Heart left ventricle (tissue), 16 donors: ENCODE measurements at places on chromosomes 11 and 22.

- DNase-seq = no peak
Measured at GRCh38 chr11:103690356-103690755, 346.1 kb upstream of the DDI1 start.

- DNase-seq = no peak
Measured at GRCh38 chr11:73228268-73229134, 10.4 kb downstream of the P2RY2 start.

DNA sequence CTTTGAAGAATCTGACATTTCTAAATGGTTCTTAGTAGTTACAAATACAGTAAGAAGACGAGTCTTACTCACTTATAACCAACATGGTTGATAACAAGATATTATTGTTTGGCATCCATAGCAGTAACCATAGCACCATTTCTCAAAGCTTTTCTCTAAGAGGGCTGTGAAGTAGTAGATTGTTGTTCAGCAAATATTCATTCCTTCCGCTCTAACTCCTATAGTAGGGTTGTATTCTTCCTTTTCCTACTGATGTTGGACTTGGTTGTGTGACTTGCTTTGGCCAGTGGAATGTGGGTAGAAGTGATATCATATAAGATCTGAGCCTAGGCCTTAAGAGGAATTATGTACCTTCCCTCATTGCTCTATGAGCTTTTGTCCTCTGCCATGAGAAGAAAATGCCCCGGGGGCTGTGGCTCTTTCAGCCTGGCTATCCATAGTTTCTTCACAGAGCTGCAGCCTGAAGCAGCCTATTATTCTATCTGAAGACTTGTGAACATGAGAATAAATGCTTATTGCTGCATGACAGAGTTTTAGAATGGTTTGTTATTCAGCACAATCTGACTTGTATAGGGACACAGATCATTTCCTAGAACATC lies 28.9 kb upstream of the ZBED5 start:
- DNase-seq = no peak

GRCh38 chr22:27088026-27088425 lies 430.6 kb downstream of the MIAT start:
- DNase-seq = no peak

- peak; percentile 90 for DNase-seq
Measured at GRCh38 chr11:45658292-45658991, 7.0 kb downstream of the CHST1 start.

DNA sequence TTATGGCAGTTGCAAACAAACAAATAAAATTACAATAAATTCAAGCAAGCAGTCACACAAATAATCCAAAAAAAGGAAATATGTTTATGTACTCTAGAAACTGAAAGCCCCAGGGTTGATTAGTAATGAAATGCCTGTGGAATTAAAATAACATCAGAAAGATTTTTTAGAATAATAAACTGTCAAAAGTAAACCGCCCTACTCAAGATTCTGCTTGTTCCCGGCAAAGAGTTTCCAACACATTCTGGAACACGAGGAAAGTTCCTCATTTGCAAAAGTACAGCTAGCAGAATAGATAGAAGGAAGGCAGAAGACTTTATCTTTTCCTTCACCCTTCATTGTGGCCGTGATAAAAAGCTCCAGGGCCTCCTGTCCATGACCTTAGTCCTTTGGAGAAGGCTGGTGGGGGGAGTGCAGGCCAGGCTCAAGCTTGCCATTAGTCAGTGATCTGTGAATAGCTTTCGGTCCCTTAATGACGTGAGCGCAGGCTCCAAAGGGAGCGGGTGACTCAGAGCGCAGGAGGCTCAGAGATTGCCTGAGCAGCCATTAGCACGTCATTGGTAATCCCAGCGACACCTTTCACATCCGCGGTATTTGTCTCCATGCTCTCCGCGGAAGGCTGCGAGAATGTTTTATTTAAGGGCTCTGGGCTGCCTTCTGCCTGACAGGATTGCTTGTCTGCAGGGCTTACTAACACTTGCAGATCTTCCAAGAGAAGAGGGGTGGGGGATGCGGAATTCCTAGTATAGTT lies 458.3 kb downstream of the METTL15 start:
- DNase-seq = peak; percentile 80

GRCh38 chr22:21038405-21038804 lies 6.0 kb upstream of the SLC7A4 start:
- no peak for DNase-seq

DNA sequence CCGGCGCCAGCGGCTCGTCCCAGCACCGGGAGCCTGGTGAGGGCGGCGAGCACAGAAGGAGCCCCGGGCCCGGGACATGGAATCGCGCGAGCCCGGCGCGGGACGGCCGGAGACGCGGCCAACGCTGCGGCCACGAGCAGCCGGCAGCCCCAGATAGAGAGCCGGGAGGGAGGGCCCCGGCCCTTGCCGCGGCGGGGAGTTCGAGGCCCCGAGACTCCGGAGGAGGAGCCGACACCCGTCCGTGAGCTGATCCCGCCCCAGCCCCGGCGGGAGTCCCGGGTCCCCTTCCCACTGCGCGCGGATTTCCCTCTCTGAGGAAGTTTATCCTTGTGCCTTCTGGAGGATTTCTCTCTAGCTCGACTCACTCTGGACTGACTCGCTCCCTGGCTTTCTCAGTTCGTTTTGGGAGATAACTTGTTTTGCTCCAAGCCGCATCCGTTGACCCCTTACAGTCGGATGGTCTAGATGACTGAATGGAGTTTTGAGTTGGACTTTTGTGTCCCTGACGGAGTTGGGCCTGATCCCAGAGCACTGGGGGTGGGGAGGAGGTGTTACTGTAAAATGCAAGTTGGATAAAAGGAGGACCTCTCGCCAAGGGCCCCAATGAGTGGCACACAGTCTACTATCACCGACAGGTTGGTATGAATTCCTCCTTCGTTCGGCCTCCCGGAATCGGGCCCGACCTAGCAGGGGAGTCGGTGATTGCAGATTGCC lies 585 bp downstream of the ARHGEF12 start:
- DNase-seq = peak; percentile 55

DNA sequence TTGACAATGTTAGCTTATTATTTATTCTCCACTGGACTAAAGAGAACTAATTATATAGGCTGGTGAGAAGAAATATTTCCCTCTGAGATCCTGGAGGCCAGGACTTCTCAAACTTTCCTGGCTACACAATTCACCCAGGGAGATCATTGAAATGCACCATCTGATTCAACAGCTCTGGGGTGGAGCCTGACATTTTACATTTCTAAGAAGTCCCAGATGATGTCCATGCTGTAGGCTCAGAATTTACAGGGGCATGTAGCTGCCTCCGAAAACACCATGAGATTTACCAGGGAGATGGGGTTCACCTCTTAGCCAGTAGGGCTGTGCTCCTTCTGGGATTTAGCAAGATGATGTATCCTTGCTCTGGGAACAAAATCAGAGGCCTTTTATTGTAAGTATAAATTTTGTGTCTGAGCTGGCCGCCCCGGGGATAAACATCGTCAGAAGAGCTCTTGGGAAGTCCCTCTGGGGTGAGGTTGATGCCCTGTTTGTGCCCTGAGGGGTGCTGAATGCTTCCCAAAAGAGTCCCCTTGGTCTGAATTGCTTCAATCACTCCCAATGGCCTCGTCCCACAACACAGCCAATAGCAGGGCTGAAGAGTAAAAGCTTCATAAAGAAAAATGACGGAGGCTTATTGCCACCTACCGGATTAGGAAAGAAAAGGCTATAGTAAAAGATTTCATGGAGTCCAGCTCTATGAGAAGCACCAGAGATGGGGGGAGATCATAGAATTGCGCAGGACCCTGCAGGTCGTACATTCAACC lies 33.4 kb upstream of the API5 start:
- no peak for DNase-seq

DNA sequence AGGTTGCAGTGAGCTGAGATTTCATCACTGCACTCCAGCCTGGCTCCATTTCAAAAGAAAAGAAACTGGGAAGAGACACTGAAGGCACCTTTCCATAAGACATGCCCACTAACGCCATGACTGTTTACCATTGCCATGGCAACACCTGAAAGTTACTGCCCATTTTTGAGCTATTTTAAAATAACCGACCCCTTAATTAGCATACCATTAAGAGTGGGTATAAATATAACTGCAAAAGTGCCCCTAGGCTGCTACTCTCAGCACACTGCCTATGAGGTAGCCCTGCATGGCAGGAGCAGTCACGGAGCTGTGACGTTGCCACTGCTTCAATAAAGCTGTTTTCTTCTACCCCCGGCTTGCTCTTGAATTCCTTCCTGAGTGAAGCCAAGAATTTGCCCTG lies 9.9 kb upstream of the RNASEH2C start:
- no peak for DNase-seq

- peak; percentile 91 for DNase-seq
Measured at GRCh38 chr11:57778318-57779037, 16.9 kb downstream of the CTNND1 start.

- DNase-seq = no peak
Measured at GRCh38 chr22:24584166-24584790, 8.6 kb downstream of the LRRC75B start.

GRCh38 chr11:15744693-15745092 lies 611.7 kb downstream of the SOX6 start:
- DNase-seq = no peak

- no peak for DNase-seq
Measured at GRCh38 chr22:35630387-35630793, 13.3 kb upstream of the MB start.

DNA sequence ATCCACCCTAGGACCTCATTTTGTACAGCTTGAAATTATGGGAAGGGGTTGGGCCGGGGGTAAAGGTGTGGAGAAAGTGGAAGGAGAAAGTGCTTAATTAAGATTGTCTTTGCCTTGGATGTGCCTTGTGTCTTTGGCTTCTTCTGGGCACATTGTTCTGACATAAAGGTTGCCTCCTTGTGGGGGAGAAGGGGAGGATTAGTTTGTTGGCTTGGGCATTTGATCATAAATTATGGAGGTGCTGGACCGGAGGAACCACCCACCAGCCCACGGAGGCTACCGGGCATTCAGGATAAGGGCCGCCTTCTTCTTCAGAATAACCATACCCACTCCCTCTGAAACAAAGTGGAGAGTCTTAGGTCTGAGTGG lies 1.3 kb downstream of the PAFAH1B2 start:
- no peak for DNase-seq

GRCh38 chr11:125093502-125093901 lies 17.9 kb downstream of the TMEM218 start:
- no peak for DNase-seq

GRCh38 chr11:7846003-7846402 lies 49.3 kb upstream of the OR5P2 start:
- no peak for DNase-seq

- DNase-seq = peak; percentile 78
Measured at GRCh38 chr22:35921777-35922176, 106.8 kb downstream of the RBFOX2 start.

- DNase-seq = no peak
Measured at GRCh38 chr11:34558673-34559072, 45.1 kb upstream of the ELF5 start.

DNA sequence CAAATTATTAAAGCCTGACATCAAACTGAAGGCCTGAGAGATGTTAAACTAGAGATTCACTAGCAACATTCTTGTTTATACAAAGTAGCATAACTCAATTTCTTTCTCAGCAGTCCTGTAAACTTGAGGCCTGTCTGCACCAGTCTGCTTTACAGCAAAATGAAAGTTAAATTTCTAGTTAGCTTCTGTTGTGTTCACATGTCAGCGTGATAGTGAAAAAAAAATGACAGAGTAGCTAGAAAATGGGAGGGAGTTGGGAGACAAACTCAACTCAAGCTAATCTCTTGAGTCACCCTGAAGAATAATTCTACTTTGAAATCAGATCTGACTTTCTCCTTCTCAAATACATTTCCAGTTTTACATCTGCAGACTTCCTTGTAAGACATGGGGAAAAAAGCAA lies 6.5 kb downstream of the RBFOX2 start:
- DNase-seq = no peak

- DNase-seq = peak; percentile 90
Measured at GRCh38 chr11:64759722-64760719, at the start of gene PYGM. PYGM (minus strand) TSS chr11:64759974; CDS start chr11:64759898, 76 bp downstream.

- no peak for DNase-seq
Measured at GRCh38 chr11:7907121-7907520, 23.9 kb downstream of the OR10A6 start.

GRCh38 chr11:123450623-123451022 lies 20.6 kb downstream of the GRAMD1B start:
- peak; percentile 23 for DNase-seq

GRCh38 chr11:65425971-65426838 lies 3.6 kb downstream of the NEAT1 start:
- peak; percentile 12 for DNase-seq

DNA sequence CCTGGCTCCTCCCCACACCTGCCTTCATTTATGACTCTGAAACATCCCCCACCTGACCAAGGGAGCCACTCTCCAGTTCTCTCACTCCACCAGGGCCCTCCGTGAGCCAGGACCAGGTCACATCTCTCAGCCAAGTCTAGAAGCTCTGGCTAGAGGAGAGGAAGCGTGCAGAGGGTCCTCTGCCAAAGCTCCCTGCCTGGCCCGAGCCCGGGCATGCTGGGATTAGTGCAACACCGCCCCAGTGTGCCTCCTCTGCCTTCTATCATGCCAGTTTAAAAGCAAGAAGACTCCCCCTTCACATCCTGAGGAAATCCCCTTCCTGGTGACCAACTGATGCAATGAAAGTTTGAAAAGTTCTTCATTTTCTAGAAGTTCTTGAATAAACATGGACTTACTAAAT lies 23.5 kb downstream of the TP53AIP1 start:
- no peak for DNase-seq

GRCh38 chr11:43747130-43747802 lies 66.7 kb downstream of the HSD17B12 start:
- no peak for DNase-seq

- DNase-seq = no peak
Measured at GRCh38 chr11:769887-770641, 7.2 kb downstream of the GATD1 start.

DNA sequence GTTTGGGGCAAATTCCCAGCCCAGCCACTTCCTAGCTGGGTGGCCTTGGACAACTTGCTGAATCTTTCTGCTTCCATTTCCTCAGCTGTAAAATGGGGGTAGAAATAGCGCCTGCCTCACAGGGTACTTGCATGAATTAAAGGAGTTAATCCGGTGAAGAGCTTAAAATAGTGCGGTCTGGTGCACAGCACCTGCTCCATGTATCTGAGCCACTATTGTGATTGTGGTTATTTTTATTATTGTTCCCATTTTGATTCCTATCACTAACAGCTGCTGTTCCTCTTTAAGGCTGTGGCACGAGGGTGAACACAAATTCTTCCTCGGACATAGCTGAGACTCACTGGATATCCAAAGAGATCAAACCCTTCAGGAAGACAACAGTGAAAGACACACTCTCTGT lies 46.9 kb upstream of the TP53I11 start:
- no peak for DNase-seq

- no peak for DNase-seq
Measured at GRCh38 chr11:101915791-101916291, 481 bp downstream of the ANGPTL5 start.

- DNase-seq = no peak
Measured at GRCh38 chr22:44211256-44211945, 30.7 kb downstream of the PARVG start.
